ENCODE measurements at places on chromosomes 5 and 9.

GRCh38 chr9:83133316-83133715, 70.4 kb upstream of the RASEF start:
- no peak for DNase-seq

DNA sequence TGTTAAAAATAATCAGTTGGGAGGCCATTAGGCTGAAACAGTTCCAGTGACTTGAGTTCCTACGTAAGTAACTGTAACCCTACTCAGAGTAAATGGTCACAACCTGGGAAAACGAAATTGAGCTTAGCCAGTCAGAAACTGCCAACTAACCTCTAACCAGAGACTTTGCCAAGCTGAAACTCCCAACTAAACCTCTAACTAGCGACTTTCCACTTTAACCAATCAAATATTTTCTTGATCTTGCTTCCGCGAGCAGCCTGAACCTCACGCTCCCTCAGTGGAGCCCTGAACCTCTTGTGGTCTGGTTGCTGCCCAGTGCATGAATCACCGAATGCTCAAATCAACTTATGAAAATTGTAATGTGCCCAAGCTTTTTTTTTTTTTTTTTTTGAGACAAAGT, 156.2 kb downstream of the MED10 start:
- no peak for DNase-seq

DNA sequence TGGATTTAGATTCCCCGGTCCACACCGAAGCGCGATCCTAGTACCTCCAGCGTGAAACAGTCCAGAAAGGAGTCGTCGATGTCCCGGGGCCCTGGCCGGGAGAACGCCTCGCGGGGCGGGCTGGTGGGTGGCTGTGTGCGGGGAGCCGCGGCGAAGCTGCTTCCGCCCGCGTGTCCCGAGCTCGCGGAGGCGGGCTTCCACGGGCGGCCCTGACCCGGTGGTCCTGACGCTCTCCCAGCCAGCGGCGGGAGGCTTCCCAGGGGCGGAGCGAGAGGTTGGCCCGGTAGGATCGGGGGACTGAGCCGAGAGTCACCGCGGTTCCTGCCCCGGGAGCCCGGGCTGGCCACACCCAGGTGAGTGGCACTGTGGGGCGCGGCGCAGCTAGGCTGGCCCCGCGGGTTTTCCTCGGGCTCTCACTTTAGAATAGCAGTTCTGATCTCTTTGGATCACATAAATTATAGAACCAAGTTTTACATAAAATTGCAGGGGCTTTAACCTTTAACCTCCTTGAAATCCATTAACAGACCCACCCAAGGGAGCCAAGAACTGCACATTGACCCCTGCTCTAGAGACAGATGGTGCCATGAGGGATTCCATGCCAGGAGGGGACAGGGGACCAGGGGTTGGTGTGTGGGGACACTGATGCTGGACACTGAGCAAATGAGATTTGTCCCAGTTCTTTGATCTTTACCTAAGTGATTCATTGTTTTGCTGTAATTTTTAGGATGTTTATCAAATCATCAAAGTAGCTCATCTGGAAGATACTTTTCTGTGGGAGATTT, 29.2 kb upstream of the IL31RA start:
- peak; percentile 13 for DNase-seq

GRCh38 chr9:98375138-98375726, 119.8 kb upstream of the TBC1D2 start:
- no peak for DNase-seq

DNA sequence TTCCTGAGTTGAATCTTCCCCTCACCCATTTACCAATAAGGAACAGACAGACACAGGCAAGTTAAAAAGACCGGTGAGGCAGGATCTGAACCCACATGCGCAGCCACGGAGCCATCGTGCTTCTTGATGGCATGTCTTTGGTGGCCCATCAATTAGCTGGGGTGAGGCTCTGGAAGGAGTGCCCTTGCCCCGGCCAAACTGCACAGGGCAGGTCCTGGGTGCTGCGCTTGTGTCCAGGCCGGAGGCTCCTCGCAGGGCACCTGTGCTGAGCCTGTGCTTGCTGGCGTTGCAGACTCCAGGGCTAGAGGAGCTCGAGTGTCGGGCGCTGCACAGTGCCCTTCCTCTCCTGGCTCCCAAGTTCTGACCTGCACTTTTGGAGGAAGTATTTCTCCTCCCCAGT, 66.4 kb downstream of the PSMB7 start:
- no peak for DNase-seq

DNA sequence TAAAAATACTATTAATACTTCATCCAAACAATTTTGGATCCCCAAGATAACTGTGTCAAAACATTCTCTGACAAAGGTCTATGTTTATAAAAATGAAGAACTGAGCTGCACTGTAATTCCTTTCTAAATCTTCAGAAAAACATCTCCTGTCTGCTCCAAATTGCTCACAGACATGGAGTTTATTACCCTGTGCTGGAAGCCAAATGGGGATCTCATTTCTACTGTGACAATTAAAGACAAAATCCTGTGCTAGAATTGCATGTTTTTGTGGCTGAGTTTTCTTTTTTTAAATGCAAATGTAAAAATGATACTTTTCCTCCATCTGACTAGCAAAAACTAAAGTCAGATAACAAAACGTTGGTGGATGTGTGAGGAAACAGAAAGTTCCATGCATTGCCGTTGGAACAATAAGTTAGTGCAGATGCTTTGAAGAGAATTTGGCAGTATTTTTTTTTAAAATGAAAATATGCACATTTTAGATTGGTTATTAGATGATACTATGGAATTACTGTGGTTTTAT, 93.5 kb downstream of the GNA14 start:
- no peak for DNase-seq

DNA sequence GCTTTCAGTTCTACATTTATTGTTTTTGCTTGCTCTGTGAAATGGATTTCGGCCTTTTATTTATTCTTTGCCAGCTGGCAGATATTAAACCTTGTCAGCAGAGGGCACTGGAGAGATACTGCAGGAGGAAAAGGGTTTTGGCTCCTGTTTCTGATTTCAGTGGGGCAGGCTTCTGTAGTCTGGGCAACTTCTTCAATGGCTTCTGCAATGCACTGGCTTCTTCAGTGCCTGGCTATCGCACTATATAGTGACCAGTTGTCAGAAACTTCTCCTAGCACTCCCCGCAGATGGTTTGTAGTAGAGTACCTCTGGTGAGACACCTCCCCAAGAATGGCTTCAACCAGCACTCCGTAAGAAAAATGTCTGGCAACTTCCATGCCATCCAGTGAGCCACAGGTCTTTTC, 3.2 kb upstream of the NFX1 start:
- DNase-seq = peak; percentile 61

DNA sequence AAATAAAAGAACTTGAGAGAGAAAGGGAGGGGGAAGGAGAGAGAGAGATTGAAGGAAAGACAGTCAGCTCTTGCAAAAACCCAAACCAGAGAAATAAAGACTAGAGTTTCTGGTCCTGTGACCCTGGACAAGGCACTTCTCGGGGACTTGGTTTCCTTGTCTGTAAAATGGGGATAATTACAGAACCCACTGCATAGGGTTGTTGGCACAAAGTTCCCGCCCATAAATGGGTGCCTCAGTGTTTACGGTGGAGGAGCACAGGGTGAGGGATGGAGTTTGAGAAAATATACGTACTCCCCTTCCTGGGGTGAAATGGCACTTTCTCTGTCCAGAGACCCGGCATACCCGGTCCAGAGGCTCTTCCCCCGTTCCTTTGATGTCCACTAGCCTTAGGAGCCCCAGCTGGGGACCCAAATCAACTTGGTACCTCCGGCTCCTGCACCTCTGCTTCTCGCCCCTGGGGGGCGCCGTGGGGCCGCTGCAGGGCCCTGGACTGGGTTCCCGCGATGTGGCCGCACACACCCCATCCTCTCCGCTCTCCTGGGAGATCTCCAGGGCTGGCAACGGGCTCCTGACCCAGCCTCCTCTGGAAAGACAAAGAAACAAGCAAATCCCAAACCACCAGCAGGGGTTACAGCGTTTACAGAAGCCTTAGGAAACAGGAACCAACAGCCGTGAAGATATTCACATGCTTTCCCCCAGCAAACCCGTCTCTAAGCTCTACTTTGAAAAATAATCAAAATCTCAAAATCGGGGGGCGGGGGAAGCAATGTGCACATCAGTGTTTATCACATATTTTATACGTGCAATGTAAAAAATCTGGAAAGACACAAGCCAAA, 26.3 kb downstream of the PTGES start:
- peak; percentile 87 for DNase-seq

DNA sequence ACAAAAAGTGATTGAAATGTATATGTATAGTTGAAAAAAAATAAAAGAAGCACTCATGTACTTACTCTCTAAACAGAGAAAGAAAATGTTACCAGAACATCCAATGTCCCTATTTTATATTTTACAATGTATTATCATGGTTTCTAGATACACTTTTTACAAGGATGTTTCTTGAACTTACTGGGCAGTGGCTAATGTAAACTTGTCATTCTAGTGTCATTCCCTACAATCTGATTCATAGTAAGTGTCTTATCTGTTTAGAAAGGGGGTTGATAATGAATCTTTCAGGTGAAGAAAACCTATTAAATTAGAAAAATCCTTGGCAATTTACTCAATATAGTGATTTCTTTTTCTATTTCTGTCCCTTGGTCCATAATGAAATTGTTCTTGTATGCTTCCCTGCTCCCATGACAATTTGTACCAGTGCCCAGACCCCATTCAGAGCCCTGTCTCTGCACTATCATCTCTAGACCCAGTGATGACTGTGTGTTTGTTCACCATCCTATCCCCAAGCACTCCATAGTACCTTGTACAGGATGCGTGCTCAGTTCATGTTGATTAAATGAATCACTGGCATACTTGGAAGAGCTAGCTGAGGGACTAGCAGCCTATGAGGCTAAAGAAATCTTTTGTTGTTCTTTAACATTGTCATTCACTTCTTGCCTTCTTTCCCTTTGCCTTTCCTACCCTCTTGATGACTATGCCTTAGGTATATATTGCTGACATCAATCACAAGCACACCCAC, 101.2 kb downstream of the HMHB1 start:
- DNase-seq = no peak

All from GM10248 (cell line).